ENCODE measurements at places on chromosomes 6 and 20. TPM values are rescaled to one million over a fixed set of nuclear protein-coding genes. Genes with fewer than 3 reads are reported as not detected.

Gene SEL1L2
- total RNA-seq, result not detected

Gene SLC17A1
- not detected for total RNA-seq

Gene TAGAP
- not detected for total RNA-seq

Gene HAO1
- total RNA-seq, result not detected

Gene SNX5
- total RNA-seq, result 185 TPM

GRCh38 chr6:148457137-148457842 lies 114.7 kb downstream of the SASH1 start:
- no peak for DNase-seq

- no peak for DNase-seq
Observed at GRCh38 chr6:7152462-7152861, 44.7 kb downstream of the RREB1 start.

Gene BPIFA1
- total RNA-seq, result not detected

Gene GSTA2
- not detected for total RNA-seq

Gene ANKRD66
- total RNA-seq, result not detected

Gene ENPP1
- 2.2 TPM for total RNA-seq

Gene TNFRSF6B
- total RNA-seq, result 509 TPM

GRCh38 chr20:48360342-48360975 lies 467.3 kb downstream of the PREX1 start:
- no peak for DNase-seq

Gene ACTL10
- total RNA-seq, result 2.2 TPM

DNA sequence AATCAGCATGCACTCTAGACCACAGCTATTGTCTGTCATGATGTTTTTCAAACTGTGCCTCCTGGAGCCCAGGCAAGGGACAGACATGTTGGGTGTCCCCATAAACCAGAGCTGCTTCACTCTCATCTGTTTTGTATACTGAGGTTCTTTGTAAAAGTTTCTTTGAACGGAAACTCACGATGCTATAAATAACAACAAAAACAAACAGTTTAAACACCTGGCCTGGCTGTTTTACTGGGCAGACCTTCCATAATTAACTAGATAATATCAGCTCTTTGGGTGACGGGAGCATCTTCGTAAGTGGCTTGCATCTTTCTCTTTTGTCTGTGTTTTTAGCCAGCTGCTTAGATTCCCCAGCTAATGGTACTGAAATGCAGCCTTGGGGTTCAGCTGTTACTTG lies 190.3 kb downstream of the ZDHHC14 start:
- no peak for DNase-seq

Gene ZC3H12D
- total RNA-seq, result 0.07 TPM

Gene RNF8
- total RNA-seq, result 21.4 TPM

DNA sequence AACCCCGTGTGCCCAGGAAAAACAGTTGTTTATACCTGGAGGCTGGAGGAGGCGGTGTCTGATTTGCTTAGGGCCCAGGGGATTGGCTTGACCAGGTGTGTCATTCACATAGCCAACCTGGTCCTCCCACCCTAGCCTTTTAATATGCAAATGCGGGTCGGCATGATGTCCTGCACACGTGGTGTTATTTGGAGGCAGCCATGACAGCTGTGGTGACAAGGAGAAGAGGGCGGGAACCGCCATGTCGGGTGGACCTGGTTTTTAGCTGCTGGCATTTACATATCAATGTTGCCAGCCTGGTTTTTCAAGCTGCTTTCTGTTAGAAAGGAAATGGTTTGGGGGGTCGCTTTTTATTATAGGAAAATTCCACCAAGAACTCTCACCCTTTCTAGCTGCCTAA lies 291.4 kb upstream of the QKI start:
- no peak for DNase-seq

GRCh38 chr6:167645368-167645767 lies 181.3 kb upstream of the AFDN start:
- DNase-seq, result no peak

GRCh38 chr20:45292343-45292742 lies 14.3 kb upstream of the RBPJL start:
- DNase-seq, result no peak

DNA sequence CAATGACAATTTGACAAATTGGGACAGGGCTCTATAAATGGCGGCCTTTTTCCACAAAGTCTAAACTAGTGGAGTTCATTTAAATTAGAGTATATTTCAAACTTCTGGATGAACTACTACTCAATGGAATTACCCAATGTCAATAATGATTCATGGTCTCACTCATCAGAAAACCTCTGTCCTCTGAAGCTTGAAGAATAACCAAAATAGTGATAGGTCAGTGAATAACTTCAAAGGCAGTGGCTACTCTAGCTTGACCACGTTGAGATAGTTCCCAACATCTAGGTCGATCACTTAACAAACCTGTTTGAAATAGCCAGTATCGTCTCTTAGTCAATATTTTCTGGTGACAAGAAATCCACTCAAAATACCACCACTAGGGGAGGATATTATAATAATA lies 197.6 kb downstream of the HDGFL1 start:
- DNase-seq, result peak; percentile 89

- no peak for DNase-seq
Observed at GRCh38 chr20:5920581-5920980, 29.8 kb downstream of the TRMT6 start.

GRCh38 chr6:33974471-33974870 lies 170.7 kb upstream of the MLN start:
- DNase-seq, result no peak

DNA sequence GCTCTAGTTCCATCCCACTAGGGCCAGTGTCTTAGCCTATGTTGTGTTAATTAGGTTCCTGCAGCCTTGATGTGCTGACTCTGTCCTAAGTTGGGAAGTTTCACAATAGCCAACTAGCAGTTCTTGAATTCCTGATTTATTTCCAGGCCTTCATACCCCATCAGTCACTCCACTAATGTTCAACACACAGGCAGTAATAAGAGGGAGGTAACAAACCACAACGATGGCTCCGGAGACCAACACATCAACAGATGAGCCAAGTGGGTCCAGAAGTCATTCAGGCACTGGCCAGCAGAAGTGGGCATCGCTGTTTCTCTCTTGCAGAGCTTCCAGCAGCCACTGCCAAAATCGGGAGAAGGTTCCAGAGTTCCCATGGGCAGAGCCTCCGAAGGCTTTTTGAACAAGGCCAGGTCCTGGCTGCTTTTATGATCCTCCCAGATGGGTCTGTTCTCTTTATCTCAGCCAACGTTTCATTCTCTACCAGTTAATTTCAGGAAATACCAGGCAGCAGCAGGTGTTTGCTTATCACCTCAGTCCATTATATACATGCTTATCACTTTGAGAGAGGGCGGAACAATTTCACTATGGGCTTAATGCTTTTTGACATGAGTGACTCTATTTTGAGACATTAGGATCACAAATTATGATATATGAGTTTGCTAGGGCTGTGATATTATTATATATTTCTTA lies 48.5 kb upstream of the NOP56 start:
- DNase-seq, result no peak

DNA sequence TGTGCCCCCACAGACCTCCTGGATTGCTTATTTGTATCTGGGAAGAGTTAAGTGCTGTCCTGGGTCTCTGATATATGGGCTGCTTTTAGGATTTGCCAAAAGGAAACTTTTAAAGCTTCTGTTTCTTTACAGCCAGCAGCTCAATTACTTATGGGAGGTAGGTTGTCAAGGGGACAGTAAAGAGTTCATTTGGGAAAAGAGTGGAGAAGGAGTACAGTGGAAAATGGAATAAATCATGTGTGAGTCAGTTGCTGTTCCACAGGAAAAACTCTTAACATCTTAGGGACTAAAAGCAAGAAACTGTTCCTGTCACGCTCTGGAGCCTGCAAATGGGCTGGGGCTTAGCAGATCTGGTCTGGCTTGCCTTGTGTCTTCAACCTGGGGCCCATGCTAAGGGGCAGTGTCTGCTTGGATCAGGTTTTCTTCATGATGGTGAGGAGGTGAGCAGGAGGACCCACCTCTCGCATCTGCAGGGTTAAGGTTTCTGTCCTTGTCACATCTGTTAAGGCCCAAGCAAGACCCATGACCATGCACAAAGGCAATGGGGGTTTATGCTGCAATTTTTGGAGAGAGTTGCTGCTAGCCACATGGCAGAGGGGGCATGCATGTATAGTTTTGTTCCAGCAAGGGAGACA lies 8.7 kb upstream of the CST1 start:
- DNase-seq, result no peak

Gene PBOV1
- total RNA-seq, result not detected

DNA sequence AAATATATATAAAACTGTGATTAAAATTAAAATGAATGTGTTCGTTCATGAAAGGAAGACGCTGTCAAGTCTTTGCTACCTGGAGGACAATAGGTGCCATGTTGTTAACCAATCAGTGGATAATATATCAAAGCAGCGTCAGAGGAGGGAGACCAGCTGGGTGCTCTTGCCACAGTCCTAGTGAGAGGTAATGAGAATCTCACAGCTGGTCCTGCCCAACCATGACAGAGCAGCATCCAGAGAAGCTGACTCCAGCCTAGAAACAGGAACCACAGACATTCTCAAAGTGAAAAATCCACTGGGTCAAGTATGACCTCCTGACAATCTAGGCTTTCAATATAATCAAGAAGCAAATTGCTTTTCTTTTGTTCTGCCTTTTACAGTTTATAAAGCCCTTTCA lies 94.5 kb upstream of the LRFN2 start:
- no peak for DNase-seq

GRCh38 chr6:48073976-48074767 lies 36.8 kb downstream of the PTCHD4 start:
- no peak for DNase-seq

GRCh38 chr6:6746333-6746969 lies 157.9 kb downstream of the LY86 start:
- DNase-seq, result no peak

- DNase-seq, result no peak
Observed at GRCh38 chr6:85620308-85620707, 22.4 kb downstream of the SYNCRIP start.

- no peak for DNase-seq
Observed at GRCh38 chr20:38203337-38203980, 38.4 kb upstream of the TGM2 start.

Gene MROH8
- total RNA-seq, result 0.43 TPM

DNA sequence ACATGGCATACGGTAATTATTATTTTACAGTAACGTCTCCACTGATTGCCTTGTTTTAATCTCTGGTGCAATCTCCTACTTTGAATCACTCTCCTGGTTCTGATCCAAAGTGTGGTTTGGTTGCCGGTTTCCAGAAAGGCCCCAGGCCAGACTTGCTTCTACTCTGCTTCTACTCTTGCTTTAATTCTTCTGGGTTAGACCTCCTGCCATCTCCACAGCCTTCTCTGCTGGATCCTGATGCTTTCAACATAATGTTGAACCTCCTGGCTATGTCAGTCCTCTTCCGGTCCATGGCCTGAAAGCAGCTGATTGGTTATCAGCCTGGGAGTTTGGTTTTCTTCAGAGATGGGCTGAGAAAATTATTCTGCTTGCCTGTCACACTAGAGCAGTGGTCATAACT lies 266.5 kb upstream of the RIMS1 start:
- DNase-seq, result no peak

DNA sequence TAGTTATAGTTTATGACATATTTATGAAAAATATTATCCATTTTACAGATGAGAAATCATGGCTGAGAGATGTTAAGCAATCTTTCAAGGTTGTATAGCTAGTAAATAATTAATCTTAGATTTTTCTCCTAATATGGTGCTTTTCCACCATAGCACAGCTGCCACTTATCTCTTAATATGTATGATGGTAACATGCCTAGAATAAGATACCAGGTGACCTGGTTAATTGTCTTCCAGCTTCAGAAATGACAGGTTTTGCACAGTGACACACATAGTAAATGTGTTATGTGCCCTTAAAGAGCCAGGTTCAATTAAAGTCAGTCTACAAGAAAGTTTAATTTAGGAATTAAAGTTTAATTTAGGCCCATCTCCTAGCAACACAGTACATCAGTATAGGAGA lies 14.8 kb downstream of the TUBB2A start:
- no peak for DNase-seq

DNA sequence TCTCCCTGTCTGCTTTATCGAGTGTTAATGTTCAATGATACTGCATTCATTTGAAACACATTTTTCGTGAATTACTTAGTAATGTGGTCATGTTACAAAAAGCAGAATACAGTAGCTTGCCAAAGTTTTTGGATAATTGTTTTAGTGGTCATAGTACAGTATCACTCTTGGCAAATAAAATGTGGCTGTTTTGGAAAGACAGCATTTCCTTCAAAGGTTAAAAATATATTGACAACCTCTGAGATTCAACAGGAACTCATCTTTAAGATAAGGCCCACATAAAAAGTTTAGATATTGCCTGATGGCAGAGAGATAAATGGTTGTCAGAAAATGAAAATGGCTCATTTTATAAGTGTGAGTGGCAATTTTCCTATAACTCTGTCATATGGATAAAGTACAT lies 297.7 kb upstream of the MAN1A1 start:
- no peak for DNase-seq

GRCh38 chr6:169640351-169640852 lies 61.4 kb downstream of the WDR27 start:
- DNase-seq, result no peak

Gene RIPOR3
- total RNA-seq, result 1.8 TPM

DNA sequence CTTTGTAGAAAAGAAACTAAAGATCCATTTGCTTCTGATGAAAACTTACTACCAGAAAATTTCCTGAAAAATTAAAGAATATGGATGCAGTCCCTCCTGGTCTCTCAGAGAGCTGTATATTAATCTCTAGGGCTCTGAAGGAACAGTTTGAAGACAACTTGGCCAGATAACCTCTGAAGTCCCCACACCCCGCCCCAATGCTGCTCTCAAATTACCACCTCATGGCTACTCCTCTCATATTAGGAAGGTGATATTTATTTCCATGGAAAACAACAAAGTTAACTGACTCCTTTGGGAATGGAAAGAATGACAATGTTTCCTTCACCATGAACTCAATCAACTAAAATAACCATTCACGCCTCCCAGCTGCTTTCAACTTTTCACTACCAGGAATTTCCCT lies 408.4 kb upstream of the FLRT3 start:
- DNase-seq, result no peak
